ENCODE measurements at places on chromosomes 4 and X.

DNA sequence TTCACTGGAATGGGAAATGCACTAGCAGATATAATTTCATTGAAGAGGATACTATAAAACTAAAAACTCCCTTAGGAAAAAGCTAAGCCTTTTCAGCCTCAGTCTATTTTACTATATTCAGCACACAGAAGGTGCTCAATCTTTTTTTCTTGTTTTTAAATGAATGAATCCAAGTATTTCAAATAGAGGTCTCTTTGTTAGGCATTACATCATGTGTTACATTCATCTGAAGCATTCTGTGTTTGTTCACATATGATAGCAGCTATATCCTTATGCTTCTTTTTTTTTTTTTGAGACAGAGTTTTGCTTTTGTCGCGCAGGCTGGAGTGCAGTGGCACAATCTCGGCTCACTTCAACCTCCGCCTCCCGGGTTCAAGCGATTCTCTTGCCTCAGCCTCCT lies 278.4 kb downstream of the CAMK2D start:
- no peak for DNase-seq

DNA sequence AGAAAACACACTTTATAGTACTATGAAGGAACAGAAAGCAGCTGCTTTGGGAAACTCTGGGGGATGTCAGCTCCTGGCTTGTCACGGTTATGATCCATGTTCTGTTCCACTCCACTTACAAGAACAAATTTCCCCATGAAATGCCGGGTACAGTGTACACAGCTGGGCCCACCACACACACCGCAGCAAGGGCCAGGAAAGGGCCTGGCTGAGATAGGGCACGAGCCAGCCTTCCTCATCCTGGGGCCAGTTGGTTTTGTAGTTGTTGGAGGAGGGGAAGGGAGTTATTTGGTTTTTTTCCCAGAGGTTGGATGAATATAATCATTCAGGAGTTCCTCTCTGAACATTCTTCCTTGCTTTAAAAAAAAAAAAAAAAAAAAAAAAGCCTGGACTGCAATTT lies 56.8 kb downstream of the SEPSECS start:
- no peak for DNase-seq

GRCh38 chrX:31500921-31501320 lies 429.1 kb upstream of the FTHL17 start:
- no peak for DNase-seq

DNA sequence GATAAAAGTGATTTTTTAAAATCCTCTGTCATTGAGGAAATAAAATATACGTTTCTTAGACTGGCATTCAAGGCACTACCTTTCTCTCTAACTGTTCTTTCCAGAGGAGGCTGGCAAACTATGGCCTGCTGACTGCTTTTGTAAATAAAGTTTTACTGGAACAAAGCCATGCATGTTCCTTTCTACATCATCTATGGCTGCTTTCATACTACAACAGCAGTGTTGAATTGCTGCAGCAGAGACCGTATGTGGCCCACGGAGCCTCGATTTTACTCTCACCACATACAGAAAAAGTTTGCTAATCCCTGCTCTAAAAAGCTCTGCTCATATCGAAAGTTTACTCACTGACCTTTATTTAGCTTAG lies 20.2 kb downstream of the SETD7 start:
- no peak for DNase-seq

GRCh38 chr4:106582103-106582502 lies 213.5 kb upstream of the GIMD1 start:
- DNase-seq = no peak

DNA sequence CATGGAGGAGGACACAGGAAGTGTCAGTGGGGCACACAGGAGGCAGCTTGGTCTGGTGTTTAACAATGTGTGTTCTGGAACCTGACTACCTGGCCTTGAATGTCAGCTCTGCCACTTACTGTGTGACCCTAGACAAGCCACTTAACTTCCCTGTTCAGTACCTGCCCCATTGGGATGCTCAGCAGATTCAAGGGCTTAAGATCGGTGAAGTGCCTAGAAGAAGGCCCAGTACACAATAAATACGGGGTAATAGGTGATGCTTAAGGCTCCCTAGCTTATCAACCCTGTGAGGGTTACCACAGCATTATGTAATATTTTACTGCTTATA lies 1.6 kb upstream of the CHIC2 start:
- no peak for DNase-seq
